ENCODE measurements at places on chromosomes 7 and 10. TPM values are rescaled to one million over a fixed set of nuclear protein-coding genes. Genes with fewer than 3 reads are reported as not detected.

DNA sequence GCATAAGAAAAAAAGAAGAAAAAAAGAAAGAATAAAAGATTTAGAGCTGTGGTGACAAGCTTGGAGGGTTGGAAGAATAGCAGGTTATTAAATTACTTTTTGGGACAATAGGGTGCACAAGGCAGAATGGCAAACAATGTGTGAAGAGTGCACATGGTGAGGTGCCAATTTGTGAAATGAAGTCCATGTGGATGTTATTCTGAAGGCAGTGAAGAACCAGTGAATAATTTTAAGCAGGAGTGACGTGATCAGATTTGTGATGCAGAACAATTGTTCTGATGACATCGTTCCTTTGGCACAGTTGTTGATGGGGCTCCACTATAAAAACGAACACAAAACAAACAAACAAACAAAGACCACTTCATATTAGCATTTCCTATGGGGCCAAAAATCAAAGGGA, 700.3 kb downstream of the NRG3 start:
- no peaks in the 10 kb centered on the region for H3K27me3 ChIP-seq
- H3K4me1 ChIP-seq, result no peaks in the 10 kb centered on the region
- DNase-seq, result no peak
- H3K36me3 ChIP-seq, result no peaks in the 10 kb centered on the region
- H3K4me3 ChIP-seq, result no peak overlapping the region

DNA sequence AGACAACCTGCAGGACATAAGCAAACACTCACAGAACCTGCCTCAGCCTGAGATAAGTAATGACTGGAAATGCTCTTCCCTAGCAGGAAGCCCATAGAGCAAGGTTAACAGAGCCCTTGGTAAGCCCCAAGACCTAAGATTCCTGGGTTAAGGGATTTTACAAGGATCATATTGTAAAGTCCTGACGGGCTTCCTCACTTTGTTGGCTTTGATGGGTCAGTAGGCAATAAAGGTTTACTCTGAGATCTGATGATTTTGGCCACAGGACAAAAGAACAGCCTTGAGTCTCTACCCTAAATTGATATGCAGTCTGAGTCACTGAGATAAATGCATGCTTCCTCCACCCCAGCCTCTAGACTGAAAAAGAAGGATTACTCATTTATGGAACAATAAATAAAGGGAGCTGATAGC, 270.8 kb downstream of the HTR7 start:
- DNase-seq, result no peak
- no peaks in the 10 kb centered on the region for H3K27me3 ChIP-seq
- H3K4me1 ChIP-seq, result no peaks in the 10 kb centered on the region
- H3K27ac ChIP-seq, result no peak overlapping the region

GRCh38 chr10:97876402-97876801, 26.8 kb downstream of the GOLGA7B start:
- H3K4me1 ChIP-seq, result no peaks in the 10 kb centered on the region
- no peak overlapping the region for H3K4me3 ChIP-seq
- no peak overlapping the region for H3K27ac ChIP-seq
- no peak for DNase-seq

- no peak overlapping the region for H3K27ac ChIP-seq
- H3K4me3 ChIP-seq, result no peak overlapping the region
- no peaks in the 10 kb centered on the region for H3K36me3 ChIP-seq
- no peaks in the 10 kb centered on the region for H3K27me3 ChIP-seq
- peaks cover 14% of the 10 kb centered on the region for H3K4me1 ChIP-seq
- DNase-seq, result no peak
Observed at GRCh38 chr7:100185726-100186125, 8.0 kb downstream of the STAG3 start.

DNA sequence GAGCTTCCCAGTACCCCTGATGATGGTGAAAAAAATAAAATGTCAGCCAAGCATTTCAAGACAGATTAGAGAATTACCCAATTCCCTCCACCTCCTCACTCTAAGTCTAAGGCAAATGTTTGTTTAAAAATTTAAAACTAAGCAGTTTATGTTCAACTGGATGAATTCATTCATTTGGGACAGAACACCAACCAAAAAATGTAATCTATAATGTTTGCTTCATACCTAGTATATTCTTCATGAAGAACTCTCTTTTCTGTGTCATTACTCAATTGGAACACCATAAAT, 325.7 kb upstream of the BMPER start:
- H3K4me1 ChIP-seq, result no peaks in the 10 kb centered on the region
- no peak for DNase-seq
- H3K27me3 ChIP-seq, result no peaks in the 10 kb centered on the region
- no peaks in the 10 kb centered on the region for H3K36me3 ChIP-seq
- no peak overlapping the region for H3K4me3 ChIP-seq

- no peaks in the 10 kb centered on the region for H3K27me3 ChIP-seq
- DNase-seq, result no peak
- H3K27ac ChIP-seq, result no peak overlapping the region
- H3K4me1 ChIP-seq, result peaks cover 6% of the 10 kb centered on the region
- H3K36me3 ChIP-seq, result no peaks in the 10 kb centered on the region
Observed at GRCh38 chr10:60737242-60737641, 41.0 kb upstream of the CDK1 start.

DNA sequence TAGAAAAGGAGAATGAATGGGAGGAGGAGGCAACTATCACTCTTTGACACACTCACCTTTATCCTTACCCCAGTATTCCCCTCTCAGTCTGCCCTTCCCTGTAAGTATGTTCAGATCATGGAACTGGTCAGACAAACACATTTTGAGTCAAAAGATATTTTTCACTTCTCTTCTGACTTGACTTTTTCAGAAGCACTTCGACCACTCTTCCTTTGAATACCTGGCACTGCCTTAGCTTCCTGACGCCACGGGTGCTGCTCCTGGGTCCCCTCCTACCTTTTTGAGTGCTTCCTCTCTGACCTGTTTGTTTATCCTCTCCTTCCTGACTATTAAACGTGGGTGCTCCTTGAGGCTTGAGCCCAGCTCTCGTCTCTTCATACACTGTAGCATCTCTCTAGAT, 19.8 kb upstream of the C10orf67 start:
- H3K27ac ChIP-seq, result no peak overlapping the region
- no peaks in the 10 kb centered on the region for H3K36me3 ChIP-seq
- no peak overlapping the region for H3K4me3 ChIP-seq
- DNase-seq, result no peak
- no peaks in the 10 kb centered on the region for H3K27me3 ChIP-seq

DNA sequence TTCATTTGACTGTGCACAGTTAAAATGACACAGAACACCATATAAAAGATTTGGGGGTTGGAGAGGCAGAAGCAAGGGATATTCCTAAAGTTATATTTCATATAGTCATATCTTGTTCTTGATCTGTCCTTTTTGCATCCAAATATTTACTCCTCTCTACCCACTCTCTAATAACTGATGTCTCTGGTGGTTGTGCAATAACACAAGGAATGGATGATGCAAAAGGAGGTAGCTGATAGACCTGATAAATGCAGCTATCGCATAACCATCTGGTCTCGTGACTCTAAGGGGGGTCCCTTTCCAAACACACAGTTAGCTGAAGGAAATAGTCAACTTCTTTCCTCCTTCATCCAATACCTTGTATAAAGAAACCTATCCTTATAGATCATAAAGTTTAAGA, 123.1 kb downstream of the POLR1F start:
- H3K4me1 ChIP-seq, result no peaks in the 10 kb centered on the region
- H3K27ac ChIP-seq, result no peak overlapping the region
- no peak overlapping the region for H3K4me3 ChIP-seq
- no peaks in the 10 kb centered on the region for H3K36me3 ChIP-seq
- no peaks in the 10 kb centered on the region for H3K27me3 ChIP-seq

Gene SLC16A9
- 0.31 TPM for total RNA-seq

Gene AOAH
- total RNA-seq, result 26.4 TPM

Gene NCF1
- total RNA-seq, result 0.92 TPM

- no peaks in the 10 kb centered on the region for H3K27me3 ChIP-seq
- DNase-seq, result no peak
- no peaks in the 10 kb centered on the region for H3K36me3 ChIP-seq
- H3K4me1 ChIP-seq, result peaks cover 15% of the 10 kb centered on the region
Observed at GRCh38 chr7:92808006-92808405, 28.4 kb downstream of the CDK6 start.

DNA sequence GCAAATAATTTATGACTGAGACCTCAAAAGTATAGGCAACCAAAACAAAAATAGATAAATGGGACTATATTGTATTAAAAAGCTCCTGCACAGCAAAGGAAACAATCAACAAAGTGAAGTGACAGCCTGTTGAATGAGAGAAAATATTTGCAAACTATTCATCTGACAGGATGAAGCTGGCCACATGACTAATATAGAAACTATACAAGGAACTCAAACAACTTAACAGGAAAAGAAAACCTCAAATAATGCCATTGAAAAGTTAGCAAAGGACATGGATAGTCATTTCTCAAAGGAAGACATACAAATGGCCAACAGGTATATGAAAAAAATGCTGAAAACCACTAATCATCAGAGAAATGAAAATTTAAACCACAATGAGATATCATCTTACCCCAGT, 245.1 kb downstream of the STK31 start:
- no peaks in the 10 kb centered on the region for H3K27me3 ChIP-seq
- H3K4me3 ChIP-seq, result no peak overlapping the region
- H3K27ac ChIP-seq, result no peak overlapping the region
- H3K36me3 ChIP-seq, result no peaks in the 10 kb centered on the region

DNA sequence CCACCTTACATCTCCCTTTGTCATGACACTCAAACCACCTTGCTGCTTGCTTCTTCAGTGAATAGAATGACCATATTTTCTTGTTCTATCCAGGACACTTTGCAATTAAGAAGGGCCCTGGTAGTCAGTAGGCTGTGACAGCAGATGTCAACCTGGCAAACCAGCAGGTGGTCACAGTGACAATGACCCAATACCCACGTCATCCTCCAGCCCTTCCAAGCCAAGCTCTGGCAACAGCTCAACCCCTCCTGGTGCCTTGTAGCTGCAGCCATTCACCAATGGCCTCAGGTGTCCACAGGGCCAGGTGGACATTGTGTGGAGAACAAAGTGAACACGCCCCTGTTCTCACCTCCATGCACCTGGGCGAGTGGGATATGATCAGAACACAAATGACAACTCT, 87.6 kb upstream of the MACROH2A2 start:
- H3K4me1 ChIP-seq, result no peaks in the 10 kb centered on the region
- no peaks in the 10 kb centered on the region for H3K36me3 ChIP-seq
- no peak overlapping the region for H3K27ac ChIP-seq
- H3K4me3 ChIP-seq, result no peak overlapping the region
- H3K27me3 ChIP-seq, result peaks cover 3% of the 10 kb centered on the region
- no peak for DNase-seq

DNA sequence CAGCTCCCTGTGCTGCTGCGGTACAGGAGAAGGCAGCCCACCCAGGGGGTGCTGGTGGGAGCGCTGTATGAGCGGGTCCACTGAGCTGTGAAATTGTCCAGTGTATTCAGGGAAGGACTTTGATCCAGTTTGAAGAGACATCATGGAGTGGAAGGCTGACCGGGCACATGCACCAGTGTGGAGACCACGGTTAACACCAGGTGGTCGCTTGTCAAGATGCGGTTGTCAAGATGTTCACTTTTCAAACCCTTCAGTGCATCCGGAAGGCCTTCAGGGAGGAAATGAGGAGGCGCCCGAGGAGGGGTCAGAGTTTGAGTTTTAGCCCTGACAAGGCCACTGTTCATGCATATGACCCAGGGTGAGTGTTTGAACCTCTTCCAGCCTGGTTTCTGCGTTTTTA, 6.1 kb downstream of the DOCK1 start:
- no peak for DNase-seq
- no peaks in the 10 kb centered on the region for H3K36me3 ChIP-seq
- no peak overlapping the region for H3K27ac ChIP-seq
- H3K4me1 ChIP-seq, result no peaks in the 10 kb centered on the region

Gene ZNF804B
- not detected for total RNA-seq
